Chondrocyte (in vitro differentiated cells): ENCODE measurements at places on chromosomes 7 and 10. TPM values are rescaled to one million over a fixed set of nuclear protein-coding genes. Genes with fewer than 3 reads are reported as not detected.

DNA sequence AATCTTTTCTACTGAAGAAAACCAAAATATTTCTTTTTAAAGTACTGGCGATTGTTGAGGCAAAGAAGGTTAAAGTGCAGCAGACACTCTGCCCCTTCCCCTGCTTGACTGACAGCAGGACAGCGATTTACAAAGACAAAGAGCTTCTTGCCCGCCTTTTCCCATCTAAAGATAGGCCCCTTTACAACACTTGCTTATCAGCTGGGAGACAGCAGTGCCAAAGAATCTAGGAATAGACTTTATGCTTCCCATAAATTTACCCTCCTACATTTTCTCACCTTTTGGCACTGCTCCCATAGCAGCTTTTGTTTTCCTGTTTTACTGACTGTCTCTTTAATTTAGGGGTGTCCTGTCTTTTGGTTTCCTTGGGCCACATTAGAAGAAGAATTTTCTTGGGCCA lies 824.1 kb downstream of the CCSER2 start:
- no peaks in the 10 kb centered on the region for H3K36me3 ChIP-seq
- H3K4me1 ChIP-seq = no peaks in the 10 kb centered on the region
- DNase-seq = no peak
- no peak overlapping the region for H3K27ac ChIP-seq
- no peak overlapping the region for H3K4me3 ChIP-seq

GRCh38 chr10:100895346-100895745 lies 17.4 kb upstream of the SLF2 start:
- no peaks in the 10 kb centered on the region for H3K36me3 ChIP-seq
- H3K27me3 ChIP-seq = peaks cover 8% of the 10 kb centered on the region
- no peak for DNase-seq
- peaks cover 9% of the 10 kb centered on the region for H3K4me1 ChIP-seq
- no peak overlapping the region for H3K4me3 ChIP-seq
- H3K27ac ChIP-seq = no peak overlapping the region

The PLXDC2 gene
- 84.3 to 203 TPM (median 88.5 TPM) in 3 replicates for total RNA-seq

The ANXA8 gene
- 0.27 to 0.77 TPM in 2 of 3 replicates, not detected in the other for total RNA-seq

The PKD1L1 gene
- total RNA-seq = 0.15 to 0.25 TPM (median 0.23 TPM) in 3 replicates

The BICC1 gene
- 32.2 to 51.1 TPM (median 32.4 TPM) in 3 replicates for total RNA-seq
